ENCODE measurements at places on chromosomes 7 and 10. TPM values are rescaled to one million over a fixed set of nuclear protein-coding genes. Genes with fewer than 3 reads are reported as not detected.

Gene GDF2
- total RNA-seq = not detected

Gene TRIM56
- 32.1 TPM for total RNA-seq

Gene UPK3B
- 3.9 TPM for total RNA-seq

Gene SSMEM1
- total RNA-seq = not detected

Gene SPDYE5
- total RNA-seq = not detected

Gene UCN3
- not detected for total RNA-seq

Gene PHTF2
- 39.4 TPM for total RNA-seq

Gene GBF1
- total RNA-seq = 44.9 TPM

Gene PON1
- total RNA-seq = not detected

Measured in thoracic aorta (tissue), 2 donors.